Activated naive CD4-positive, alpha-beta T cell treated with Interleukin-2 at 50 U/mL for 16 hours (primary cell): ENCODE measurements at places on chromosomes 1 and 21.

GRCh38 chr1:58443986-58444868, 102.3 kb downstream of the OMA1 start:
- no peak for DNase-seq

DNA sequence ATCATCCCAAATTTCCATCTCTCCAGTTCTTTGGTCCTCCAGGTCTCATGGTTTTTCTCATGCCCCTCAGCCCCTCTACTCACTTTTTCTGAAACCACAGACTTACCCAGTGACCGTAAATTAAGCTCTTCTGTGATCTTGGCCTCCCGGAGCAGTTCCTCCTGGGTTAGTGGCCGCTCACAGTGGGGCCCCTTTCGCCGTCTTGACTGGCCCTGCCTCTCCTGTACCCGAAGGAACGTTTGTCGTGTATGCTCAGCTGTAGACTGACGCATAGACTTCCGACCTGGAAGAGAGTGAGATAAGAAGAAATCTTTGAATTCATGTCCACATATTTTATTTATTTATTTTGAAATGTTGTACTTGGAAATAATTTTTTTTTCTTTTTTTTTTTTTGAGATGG, 5.8 kb downstream of the VPS72 start:
- DNase-seq, result no peak

DNA sequence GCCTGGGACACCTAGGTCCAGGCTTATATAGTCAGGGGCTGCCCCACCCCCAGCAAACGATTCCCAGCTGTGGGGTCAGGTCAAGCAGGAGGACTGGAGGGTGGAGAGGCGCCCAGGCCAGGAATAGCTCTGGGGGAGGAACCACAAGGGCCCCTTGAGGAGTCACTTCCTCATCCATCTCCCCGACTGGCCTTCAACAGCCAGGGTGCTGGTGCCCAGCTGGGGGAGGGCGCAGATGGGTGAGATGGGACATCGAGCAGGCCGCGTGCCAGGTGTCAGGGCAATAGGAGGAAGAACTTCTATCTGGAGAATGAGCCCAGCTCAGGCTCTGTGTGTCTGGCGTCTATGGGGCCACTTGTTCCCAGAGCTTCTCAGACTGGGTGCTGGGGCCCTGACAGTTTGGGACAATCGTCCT, 208 bp upstream of the MYBPH start:
- DNase-seq, result no peak

- no peak for DNase-seq
Measured at GRCh38 chr1:154765970-154766369, 104.1 kb downstream of the KCNN3 start.

GRCh38 chr1:45353685-45354084, 13.4 kb upstream of the MUTYH start:
- DNase-seq, result no peak

DNA sequence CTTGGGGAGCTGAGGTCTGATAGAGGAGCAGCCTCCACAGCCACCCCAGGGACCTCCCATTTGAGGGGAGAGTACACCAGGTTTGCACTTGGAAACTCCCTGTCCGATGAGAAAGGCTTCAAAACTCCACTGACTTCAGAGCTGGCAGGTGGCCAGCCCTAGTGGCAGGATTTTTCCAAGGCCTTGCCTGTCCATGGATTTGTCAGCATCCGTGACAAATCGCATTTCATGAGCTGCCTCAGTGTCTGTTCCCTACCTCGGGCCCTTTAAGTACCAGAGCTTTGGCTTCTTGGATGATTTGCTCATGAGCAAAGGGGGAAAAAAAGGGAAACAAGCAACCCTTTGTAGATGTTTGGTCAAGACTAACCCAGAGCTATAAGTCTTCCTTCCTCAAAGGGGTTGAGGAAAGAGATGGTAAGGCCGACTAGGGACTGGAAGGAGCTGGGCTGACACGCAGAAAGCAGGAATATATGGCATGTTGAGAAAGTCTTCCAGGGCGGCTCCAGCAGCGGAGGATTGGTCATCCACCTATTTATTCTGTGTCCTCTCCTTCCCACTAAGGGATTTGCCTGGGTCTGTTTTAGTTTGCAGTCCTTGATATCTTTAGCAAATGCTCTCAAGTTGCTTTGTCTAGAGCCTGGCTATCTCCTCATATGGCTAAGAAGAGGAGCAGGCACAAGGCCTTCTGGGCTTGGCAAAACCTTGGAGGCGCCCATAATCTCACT, 2.7 kb upstream of the HSPG2 start:
- DNase-seq, result no peak

DNA sequence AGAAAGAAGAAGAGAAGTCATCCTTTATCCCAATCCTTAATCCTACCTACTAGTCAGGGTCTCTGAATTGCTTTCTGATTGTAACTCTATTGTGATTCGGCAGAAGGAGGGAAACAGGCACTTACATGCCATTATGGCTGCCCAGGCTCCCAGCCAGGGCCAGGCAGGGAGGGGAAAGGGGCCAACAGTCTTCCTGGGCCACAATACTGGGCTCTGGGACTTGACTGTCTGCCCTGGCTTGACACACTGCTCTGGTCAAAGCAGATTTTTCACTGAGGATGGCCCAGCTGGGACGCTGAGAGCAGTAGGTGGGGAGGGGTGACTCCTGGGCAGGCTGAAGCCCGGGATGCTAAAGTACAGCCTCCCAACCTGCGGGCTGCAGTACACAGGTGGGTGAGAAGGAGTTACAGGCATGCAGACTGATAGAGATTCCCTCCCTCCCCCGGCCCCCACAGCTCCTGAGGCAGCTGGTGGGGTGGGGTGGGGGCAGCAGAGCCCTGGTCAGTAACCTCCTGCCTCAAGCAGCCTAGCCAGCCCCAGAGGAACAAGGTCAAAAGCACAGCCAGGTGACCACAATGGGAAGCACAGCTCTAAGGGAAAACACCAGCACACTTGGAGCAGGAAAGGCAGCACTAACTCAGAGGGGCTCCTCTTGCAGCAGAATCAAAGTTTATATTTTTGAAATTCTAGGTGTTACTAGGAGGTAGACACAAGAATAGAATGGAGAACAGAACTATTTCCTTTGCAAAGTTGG, 25.3 kb downstream of the KCND3 start:
- DNase-seq, result no peak

DNA sequence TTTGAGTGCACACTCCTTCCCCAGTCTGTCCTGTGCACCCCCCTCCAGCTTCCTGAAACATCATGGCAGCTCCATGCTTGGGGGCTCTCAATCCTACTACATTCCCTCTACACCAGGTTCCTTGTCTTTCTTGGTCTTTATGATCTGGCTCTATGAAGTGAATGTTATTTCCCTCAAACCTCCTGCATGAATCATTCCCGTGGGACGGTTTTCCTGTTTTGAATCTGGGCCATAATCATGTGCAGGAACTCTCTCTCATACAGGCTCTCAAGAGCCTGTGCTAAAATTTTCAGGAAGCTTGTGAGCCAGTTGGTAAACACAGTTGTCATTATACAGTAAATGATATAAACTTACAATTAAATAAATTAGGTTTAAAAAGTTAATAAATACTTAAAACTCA, 89.8 kb upstream of the KCNE2 start:
- DNase-seq, result no peak

- DNase-seq, result no peak
Measured at GRCh38 chr1:222629921-222630535, 12.1 kb downstream of the MIA3 start.

GRCh38 chr1:77220687-77221463, 1.6 kb upstream of the PIGK start:
- DNase-seq, result no peak

GRCh38 chr1:37238364-37239224, 204.3 kb upstream of the GRIK3 start:
- DNase-seq, result no peak
